ENCODE measurements at places on chromosomes 5 and 9.

DNA sequence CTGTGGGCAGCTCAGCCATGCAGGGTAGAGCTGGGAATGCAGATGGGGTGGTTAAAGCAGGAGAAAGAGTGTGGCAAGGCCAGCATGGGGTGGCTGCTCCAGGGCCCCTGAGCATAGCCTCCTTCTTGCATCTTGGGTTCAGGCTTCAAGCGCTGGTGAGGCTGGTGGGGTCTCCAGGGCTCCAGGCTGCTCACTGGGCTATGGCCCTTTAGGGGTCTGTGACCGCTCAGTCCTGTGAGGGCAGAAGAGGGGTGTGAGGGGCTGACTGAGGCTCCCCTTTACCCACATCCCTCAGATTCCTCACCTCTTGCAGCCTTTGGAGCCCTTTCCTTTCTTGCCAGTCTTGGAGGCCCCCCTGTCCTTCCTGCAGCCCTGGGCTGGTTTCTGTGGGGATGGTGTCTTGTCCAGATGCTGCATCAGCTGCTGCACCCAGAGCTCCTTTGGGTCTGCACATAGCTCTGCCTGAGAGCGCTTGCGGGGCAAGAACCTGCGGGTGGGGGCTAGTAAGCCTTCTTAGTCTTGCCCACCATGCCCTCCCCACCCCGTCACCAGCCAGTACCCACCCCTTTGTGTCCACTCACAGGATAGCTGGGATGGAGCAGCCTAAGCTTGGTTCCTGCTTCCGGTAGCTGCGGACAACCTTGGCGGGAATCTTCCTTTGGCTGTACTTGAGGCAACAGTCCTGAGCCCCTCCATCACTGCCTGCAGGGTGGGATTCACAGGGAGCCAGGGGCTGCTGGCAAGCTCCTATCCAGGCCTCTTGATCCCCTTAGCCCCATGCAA is 549 bp downstream of the CCL21 start:
- DNase-seq: no peak

GRCh38 chr5:91257301-91257700 is 125.8 kb downstream of the ARRDC3 start:
- DNase-seq: no peak

DNA sequence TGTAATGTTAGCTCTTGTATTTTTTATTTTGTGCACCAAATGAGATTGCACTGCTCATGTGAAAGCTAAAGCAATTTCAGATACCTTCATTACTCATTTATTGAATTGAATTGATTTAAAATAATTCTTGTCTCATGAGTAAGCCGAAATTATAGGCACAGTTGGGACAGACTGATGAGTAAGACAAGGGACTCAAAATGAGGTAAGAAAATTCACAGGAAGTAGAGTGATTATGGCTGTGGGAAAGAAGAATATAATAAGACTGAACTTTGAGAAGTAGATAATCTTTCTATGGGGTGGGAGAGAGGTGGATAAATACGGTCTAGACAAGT is 51.1 kb downstream of the NUDT12 start:
- DNase-seq: no peak

DNA sequence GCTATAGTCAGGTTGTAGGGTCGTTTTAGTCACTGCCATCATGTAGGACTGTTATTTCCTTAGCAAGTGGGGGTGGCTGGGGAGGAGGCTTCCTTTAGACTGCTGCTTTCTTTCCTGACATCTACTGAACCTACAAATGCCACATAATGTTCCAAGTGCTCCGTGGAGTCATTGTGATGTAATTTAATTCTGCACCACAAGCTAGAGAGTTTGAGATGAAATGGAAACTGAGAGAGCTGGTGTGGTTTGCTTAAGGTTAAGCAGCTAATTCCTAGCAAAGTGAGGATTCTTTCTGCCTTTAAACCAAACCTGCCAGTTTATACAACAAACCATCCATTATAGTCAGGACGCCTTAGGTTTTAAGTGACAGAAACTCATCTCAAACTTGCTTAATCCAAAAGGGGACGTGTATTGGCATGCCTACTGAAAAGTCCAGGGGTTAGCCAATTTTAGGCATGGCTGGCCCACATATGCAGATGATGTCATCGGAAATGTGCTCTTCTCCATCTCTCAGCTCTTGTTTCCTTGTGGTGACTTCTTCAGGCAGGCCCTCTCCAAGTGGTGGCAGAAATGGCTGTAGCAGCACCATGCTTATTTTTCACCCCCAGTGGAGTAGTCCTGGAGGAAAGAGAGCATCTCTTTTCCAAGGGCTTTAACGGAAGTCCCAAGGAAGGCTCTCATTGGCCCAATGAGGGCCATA is 30.5 kb downstream of the ZNF618 start:
- no peak for DNase-seq

- DNase-seq: no peak
Measured at GRCh38 chr9:99505936-99506335, 283.9 kb downstream of the SEC61B start.

- DNase-seq: no peak
Measured at GRCh38 chr5:75885849-75886596, 168.8 kb upstream of the POC5 start.

DNA sequence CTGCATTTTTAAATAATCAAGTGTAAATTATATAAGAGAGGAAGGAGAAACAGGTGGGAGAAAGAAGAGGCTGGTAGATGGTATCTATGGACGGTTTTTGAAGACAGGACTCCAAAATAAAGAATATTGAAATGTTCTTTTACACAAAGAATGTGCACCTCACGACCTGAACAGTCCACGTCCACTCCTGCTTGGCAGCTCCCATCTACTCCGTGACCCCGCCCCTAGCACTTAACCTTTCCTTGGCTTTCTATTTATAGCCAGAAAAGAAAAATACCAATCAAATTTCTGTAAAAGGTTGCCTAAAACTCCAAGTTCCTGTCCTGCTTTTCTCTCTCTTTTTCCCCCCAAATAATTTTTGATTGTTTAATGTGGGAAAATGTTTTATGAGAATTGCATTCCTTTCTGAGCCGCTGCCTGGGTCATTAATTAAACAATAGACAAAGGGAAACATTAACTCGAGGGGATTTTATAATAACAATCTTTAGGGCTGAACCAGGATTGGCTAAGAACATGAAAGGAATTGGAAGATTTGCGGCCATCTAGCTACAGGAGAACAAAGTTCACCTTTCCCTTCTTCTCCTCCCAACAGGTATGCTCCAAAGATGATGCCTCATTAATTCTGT is 173.6 kb upstream of the MAP3K1 start:
- DNase-seq: no peak

- no peak for DNase-seq
Measured at GRCh38 chr9:129412814-129413536, 207.9 kb downstream of the C9orf50 start.

- DNase-seq: no peak
Measured at GRCh38 chr9:91312717-91313325, 48.9 kb downstream of the AUH start.

GRCh38 chr5:106202035-106202434 is 1468.7 kb downstream of the EFNA5 start:
- no peak for DNase-seq

DNA sequence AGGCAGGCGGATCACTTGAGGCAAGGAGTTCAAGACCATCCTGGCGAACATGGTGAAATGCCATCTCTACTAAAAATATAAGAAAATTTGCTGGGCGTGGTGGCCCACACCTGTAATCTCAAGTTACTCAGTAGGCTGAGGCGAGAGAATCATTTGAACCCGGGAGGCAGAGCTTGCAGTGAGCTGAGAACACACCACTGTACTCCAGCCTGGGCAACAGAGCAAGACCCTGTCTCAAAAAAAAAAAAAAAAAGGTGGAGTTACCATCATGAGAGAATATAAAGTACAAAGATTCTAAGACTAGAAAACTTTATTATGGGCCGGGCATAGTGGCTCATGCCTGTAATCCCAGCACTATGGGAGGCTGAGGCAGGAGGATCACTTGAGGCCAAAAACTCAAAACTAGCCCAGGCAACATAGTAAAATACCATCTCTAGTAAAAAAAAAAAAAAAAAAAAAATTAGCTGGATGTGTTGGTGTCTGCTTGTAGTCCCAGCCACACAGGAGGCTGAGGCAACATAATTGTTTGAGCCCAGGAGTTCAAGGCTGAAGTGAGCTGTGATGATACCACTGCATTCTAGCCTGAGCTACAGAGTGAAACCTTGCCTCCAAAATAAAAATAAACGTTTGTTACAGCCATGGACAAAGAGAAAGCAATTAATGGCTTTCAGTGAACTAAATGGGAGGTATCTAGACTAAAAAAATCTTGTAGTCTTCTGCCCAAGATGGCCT is 12.9 kb downstream of the ANXA2R start:
- no peak for DNase-seq

DNA sequence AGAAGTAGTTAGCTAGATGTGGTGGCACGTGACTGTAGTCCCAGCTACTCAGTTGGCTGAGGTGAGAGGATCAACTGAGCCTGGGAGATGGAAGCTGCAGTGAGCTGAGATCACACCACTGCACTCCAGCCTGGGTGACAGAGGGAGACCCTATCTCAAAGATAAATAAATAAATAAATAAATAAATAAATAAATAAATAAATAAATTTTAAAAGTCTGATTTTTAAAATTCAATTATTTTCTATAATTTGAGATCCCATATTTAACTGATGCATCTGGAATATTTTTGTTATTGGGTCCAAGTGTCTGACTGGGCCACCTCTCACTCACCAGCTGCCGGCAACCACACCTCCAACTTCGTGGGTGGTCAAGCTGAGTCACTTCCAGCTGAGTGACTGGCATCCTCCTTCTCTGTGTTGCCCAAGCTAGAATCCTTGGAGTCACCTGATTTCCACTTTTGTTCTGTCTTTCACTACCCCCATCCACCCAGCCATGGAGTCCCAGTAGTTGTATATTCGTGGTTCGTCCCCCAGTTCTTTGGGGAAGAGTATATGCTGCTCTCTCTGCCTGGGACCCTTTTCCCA is 70.9 kb downstream of the EGFLAM start:
- DNase-seq: no peak

DNA sequence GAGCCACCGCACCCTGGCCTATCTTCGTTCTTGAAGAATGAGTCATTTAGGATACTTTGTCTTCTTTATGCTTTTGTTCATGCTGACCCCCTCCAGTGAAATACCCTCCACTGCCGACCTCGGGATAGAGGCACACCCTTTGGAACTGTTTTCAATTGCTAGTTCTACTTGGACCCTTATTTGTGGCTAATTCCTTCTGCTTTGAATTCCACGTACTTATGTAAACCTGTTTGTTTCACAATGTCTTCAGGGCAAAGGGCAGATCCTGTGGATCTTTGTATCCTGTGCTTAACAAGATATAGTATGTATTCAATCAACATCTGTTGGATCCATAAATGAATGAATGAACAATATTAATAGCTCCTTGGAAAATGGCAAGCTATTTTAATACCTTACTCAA is 19.6 kb upstream of the AOPEP start:
- no peak for DNase-seq

- no peak for DNase-seq
Measured at GRCh38 chr5:102589661-102590060, 90.9 kb upstream of the SLCO6A1 start.

GRCh38 chr5:152170350-152170749 is 234.7 kb downstream of the NMUR2 start:
- no peak for DNase-seq

DNA sequence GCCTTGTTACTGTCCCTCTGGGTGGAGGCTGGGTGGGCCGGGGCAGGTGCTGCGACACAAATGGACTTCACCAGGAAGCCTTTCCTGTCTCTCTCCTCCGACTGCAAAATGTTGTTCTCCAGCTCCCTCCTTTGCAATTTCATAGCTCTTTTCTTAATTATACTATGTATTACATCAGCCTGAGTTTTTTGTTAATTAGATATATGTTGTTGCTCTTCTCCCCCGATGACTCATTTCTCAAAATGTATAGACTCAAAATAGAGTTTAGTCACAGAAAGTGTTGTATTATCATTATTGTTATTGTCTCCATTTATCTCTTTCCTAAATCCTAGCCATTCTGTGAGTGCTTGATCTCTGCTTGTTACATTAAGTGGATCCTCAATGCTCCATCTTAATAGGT is 122.4 kb upstream of the OSMR start:
- DNase-seq: no peak

- no peak for DNase-seq
Measured at GRCh38 chr9:38345851-38346755, 46.4 kb upstream of the ALDH1B1 start.

DNA sequence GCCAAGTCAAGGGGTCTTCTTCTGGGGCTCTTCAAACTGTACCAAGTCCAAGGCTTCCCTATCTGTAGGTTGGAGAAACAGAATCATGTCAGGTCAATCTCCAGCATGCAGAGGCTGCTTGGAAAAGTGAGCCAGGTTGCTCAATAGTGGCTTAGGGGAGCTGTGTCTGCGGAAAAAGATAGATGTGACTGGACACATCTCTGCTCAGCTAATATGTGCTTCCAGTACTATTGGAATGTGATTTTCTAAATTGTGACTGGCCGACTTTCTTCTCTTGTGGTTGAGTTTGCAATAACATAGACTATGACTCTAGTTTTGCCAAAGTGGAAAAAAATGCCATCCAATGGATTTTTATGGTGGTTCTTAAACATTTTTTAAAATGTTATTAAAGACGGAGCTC is 136.7 kb downstream of the BOD1 start:
- no peak for DNase-seq

DNA sequence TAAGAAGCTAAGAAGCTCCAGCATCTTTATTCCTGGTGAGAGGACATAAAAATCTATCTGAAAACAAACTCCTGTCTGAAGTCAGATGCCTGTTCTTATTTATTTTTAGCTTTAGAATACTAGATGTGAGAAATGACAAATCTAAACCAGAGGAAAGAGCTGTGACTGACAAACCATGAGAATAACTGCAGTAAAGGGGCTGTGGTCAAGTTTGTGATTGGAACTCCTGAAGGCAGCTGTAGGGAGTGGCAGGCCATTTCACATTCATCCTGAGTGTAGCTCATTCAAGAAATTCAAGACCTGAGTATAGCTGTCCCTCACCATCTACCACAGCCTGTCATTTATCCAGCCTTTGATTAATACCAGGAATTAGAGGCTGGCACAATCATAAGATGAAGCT is 718.8 kb downstream of the BRINP1 start:
- no peak for DNase-seq

GRCh38 chr9:38035873-38036272 is 33.2 kb downstream of the SHB start:
- no peak for DNase-seq
